AG20443 (cell line): ENCODE measurements at places on chromosomes 4 and X.
A peak's percentile ranks its signal among the peaks of the same experiment; 100 is the strongest.

- no peak for DNase-seq
These were observed 43.0 kb upstream of the ARHGAP24 start for GRCh38 chr4:85431881-85432485.

DNA sequence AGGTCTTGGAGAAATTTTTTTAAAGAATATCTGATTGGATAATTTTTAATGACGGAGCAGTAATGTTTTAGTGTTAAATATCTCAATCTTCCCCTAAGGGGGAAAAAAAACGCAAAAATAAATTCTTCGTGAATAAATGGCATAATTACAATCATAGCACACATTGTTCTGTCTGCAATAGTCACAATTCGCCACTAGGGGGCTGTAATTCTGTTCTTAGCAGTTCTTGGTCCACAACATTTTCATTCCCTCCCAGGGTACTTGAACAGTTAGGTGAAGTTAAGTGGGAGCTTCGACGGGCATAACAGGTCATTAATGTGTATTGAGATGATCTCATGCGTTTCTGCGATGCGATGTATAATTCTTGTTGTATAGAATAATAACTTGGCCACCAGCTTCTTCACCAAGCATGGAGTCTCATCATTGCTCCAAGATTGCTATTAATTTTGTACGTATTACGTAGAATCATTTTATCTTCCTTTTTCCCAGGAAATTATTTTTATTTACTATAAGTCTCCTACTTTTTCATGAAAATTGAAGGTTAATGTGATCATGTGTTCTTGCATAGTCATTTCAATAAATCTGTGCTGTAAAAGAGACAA is 27.2 kb downstream of the HTR2C start:
- DNase-seq: peak; percentile 17

DNA sequence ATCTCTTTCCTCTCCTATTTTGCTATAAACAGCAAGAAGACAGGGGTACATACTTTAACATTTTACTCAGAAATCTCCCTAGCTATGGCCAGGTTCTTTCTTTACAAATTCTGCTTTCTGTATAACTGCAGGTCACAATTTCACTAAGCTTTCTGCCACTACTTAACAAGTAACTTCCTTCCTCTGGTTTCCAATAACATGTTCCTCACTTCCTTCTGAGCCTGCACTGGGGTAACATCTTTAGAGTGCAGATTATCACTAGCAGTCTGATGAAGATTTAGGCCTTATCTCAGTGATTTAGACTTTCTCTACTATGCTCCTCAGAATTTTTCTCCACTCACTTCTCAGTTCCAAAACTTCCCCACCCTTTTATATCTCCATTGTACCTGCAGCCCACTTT is 1930.5 kb upstream of the AGA start:
- DNase-seq: no peak

GRCh38 chr4:53885668-53886067 is 178.7 kb downstream of the CHIC2 start:
- no peak for DNase-seq

DNA sequence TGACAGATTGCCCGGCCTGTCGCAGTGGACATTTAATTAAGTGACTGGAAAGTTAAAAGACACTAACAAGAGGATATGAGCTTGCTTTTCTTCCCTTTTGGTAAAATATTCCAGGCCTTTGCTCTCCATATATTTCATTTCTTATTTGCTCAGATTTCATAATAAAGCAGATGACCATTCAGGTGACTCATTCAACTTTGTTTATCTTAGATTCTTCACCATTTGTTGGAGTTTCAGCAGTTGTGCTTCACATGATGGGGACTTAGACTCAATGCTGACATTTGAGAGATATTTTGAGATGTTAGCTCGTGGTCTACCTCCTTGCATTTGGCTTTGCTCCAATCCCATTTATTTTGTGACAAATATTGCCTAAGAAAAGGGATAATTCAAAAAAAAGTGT is 312.2 kb downstream of the ARHGAP24 start:
- DNase-seq: peak; percentile 50

- no peak for DNase-seq
These were observed 2368.5 kb downstream of the PCDH7 start for GRCh38 chr4:33088713-33089112.

GRCh38 chr4:73213916-73214653 is 44.5 kb downstream of the ANKRD17 start:
- peak; percentile 8 for DNase-seq

- no peak for DNase-seq
These were observed 130.4 kb downstream of the ARHGAP6 start for GRCh38 chrX:11535156-11535919.

DNA sequence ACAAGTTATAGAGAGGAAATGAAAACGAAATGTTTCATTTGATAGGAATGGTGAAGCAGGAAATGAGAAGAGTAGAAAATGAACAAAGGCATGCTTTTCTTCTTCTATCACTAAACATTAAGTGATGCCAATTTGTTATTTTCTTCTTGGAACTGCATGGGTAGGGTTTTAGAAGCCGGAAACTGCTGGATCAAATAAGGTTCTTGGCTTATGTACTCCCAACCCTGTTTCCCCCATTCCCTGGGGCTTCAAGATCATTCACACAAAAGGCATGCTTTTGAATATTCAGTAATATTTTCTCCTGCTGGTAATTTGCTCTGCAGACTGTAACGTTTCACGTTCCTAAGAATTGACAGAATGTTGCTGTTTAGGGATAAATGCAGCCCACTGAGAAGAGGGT is 224.1 kb downstream of the NLGN4X start:
- DNase-seq: no peak

DNA sequence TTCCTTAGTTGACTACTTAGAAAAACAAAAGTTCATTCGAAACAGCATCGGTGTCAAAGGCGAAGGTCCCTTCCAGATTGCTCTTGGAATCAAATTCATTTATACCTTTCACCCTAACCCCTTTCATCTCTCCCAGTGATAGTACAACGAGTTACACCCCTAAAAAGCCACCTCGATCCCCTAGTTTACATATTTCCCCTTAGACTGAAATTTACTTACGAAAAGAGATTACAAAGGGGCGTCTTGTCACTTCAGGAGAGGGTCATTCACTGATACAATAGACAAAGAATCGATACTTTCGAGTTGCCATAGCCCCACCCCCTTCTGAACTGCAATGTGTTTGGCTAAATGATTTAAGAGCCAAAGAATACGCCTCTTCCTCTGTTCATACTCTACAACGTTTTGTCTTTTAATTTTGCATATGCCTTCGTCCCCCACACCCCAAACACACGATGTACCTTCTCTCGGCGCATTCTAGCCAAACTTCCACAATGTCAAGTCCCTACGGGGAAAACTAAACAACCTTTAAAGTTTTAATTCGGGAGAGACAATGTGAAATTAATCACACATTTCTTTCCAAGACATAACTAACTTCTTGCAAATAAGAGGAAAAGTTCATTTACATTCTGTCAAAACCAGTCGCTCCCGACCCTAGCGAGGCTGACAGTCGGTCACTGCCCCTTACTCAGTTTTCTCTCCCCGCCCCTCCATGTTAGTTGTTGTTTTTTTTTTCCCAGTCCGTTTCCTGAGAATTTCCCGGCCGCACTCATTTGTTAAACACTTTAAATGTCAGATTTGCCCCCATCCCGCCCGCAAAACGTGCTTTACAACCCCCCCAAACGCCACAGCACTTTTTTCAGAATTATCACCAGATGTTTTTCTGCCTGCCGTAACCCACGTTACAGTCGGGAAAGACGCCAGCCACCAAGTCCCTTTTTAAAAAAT is 88.6 kb downstream of the HPRT1 start:
- no peak for DNase-seq

DNA sequence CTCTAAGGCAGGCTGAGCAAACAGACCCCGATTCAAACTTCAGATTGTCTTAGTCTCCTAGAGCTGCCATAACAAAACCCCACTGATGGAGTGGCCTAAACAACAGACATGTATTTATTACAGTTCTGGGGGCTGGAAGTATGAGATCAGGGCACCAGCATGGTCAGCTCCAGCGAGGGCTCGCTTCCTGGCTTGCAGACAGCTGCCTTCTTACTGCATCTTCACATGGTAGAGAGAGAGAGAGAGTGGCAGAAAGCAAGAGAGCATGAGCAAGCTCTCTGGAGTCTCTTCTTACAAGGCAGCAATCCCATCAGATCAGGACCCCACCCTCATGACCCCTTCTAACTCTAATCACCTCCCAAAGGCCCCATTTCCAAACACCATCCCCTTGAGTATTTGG is 22.3 kb upstream of the SORCS2 start:
- DNase-seq: no peak

DNA sequence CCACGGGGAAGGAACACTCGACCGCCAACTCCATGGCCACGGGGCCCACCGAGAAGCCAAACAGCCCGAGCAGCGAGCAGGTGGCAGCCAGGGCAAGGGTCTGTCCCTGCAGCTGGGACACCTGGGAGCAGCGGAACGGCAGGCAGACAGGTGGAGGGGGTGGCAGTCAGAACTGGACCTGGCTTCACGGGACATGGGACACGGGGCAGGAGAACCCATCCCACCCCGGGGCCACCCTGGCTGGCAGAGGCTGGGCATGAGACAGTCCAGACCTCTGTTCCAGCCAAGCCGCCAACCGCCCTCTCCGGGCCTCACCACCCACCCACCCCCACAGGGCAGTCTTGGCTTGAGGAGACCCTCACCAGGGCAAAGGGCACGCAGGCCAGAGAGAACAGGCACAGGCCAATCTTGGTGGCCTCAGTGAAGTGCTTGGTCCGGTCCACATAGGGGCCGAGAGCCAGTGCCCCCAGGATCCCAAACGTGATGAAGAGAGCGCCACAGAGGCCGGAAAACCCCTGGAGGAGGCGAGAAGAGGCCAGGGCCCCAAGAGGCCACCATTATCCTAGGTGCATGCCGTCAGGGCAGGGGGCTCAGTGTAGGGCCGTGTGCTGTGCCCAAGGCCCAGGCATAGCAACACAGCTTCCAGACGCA is 5.6 kb downstream of the SLC49A3 start:
- no peak for DNase-seq

GRCh38 chr4:69563424-69563823 is 67.7 kb upstream of the UGT2B4 start:
- DNase-seq: no peak

DNA sequence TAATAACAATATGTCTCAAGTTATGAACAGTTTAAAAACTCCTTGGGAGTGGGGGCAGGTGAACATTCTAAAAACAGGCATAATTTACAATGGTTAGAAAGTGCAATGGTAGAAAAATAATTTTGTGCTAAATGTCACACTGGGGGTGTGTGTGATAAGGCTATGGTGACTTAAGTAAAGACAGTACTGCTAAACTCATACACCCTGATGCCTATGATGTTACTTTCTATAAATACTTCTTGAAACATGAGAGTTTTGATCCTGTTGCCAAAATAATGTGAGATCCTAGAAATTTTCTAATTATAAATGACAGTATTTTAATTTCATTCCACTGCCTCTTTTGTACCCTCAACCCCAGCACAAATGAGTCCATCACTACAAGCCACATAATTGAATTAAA is 144.2 kb downstream of the POLA1 start:
- no peak for DNase-seq

DNA sequence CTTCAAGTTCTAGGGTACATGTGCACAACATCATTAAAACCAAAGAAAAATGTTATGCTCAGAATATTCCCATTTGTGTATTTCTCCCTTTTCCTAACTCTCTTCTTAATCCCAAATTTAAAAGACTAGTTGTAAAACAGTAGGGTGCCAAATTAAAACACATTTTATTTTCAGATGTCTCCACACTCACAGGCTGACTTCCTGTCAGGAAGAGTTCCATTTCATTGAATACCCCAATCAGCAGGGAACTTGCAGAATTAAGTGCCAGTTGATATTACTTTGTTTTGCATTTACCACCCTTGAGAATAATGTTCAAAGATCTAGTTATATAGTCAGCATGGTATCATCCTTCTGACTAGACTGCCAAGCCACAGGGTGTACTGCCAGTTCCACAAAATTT is 207.9 kb downstream of the MAB21L2 start:
- DNase-seq: no peak

DNA sequence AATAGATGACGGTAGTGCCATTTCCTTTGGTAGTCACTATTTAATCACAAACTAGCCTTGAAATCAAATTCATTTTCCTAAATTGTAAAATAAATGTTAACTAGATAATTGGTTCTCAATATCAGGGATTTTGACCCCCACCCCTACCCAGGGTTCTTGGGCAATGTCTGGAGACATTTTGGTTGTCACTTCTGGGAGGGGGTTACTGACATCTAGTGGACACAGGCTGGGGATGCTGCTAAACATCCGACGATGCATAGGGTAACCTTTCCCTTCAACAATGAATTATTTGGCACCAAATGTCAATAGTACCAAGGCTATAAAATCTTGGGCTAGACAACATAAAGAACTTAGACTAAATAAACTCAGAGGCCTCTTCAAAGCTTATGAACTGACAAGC is 285.8 kb upstream of the TRPC5 start:
- DNase-seq: no peak

- no peak for DNase-seq
These were observed 24.0 kb downstream of the BTC start for GRCh38 chr4:74770226-74770910.

DNA sequence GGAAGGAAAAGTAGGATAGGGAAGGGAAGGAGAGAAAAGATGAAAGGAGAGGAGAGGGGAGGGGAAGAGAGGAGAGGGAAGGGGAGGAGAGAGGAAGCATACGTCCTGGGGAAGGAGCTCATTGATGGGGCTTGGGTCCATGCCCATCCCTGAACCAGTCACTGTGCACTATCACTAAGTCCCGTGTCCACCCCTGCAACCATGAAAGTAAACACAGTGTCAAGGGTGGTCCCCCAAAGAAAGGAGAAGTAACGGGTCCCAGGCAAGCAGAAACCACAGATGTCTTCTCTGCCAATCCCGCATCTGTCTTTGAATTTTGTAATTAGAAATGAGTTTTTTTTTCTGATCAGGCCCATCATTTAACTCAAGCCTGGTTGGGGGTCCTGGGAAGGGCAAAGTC is 55.2 kb downstream of the LGI2 start:
- no peak for DNase-seq

- DNase-seq: peak; percentile 78
These were observed 1.9 kb upstream of the PLRG1 start for GRCh38 chr4:154551872-154552686.

- DNase-seq: peak; percentile 100
These were observed 416 bp upstream of the LRP2BP start for GRCh38 chr4:185395956-185396723.

GRCh38 chrX:6558979-6559378 is 24.1 kb upstream of the VCX3A start:
- no peak for DNase-seq

- DNase-seq: no peak
These were observed 3.4 kb upstream of the SLC35A2 start for GRCh38 chrX:48914593-48915493.

GRCh38 chr4:174265916-174266315 is 17.6 kb downstream of the FBXO8 start:
- no peak for DNase-seq

GRCh38 chr4:836750-837301 is 10.9 kb upstream of the CPLX1 start:
- no peak for DNase-seq

GRCh38 chr4:71004281-71004851 is 10.9 kb downstream of the DCK start:
- DNase-seq: no peak
